PC-9 (cell line): ENCODE measurements at places on chromosomes 5 and 9. TPM values are rescaled to one million over a fixed set of nuclear protein-coding genes. Genes with fewer than 3 reads are reported as not detected.

OBP2B gene
- not detected in 2 replicates for total RNA-seq

DNA sequence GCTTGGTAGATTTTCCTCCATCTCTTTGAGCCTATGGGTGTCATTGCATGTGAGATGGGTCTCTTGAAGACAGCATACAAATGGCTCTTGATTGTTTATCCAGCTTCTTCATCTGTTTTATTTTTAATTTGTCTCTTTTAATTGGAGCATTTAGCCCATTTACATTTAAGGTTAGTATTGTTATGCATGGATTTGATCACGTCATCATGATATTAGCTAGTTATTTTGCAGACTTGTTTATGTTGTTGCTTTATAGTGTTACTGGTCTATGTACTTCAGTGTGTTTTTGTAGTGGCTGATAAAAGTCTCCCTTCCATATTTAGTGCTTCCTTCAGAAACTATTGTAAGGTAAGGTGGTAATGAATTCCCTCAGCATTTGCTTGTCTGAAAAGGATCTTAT lies 78.6 kb upstream of the RGMB start:
- H3K4me1 ChIP-seq, result no peaks in the 10 kb centered on the region
- no peaks in the 10 kb centered on the region for H3K27me3 ChIP-seq
- no peak for DNase-seq
- no peak overlapping the region for H3K4me3 ChIP-seq
- H3K27ac ChIP-seq, result no peak overlapping the region
- no peaks in the 10 kb centered on the region for H3K36me3 ChIP-seq

DNA sequence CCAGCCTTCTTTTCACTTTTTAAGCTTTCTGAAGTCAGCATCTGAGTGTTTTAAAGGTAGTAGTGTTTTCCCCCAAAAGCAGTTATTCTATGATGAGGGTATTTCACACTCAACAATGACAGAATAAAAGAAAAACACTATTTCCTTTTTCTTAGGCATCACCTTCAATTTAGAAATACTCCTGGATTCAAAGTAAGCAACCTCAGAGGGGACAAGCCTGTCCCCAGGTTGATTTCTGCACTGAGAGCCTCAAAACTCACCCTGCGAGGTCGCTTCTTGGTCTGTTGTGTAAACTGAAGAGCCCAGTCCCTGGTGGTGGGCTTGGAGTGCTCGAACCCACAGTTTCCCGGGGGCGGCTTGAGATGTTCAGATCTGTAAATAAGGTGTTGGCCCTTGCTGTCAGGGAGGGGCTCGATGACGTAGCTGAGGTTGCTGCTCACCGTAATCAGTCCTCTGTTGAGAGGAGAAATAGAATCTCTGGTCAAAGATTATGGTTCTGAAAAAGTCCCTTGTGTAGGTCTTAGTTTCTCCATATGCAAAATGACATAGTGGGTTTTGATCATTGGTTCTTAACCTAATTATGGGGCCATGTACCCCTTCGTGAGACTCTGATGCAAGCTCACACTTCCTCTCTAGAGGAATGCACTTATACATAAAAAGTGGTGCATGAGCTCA lies 55.9 kb downstream of the ADAM19 start:
- no peaks in the 10 kb centered on the region for H3K27me3 ChIP-seq
- H3K4me1 ChIP-seq, result no peaks in the 10 kb centered on the region
- H3K36me3 ChIP-seq, result no peaks in the 10 kb centered on the region
- H3K4me3 ChIP-seq, result no peak overlapping the region

SPATA31C1 gene
- not detected in 2 replicates for total RNA-seq

DNA sequence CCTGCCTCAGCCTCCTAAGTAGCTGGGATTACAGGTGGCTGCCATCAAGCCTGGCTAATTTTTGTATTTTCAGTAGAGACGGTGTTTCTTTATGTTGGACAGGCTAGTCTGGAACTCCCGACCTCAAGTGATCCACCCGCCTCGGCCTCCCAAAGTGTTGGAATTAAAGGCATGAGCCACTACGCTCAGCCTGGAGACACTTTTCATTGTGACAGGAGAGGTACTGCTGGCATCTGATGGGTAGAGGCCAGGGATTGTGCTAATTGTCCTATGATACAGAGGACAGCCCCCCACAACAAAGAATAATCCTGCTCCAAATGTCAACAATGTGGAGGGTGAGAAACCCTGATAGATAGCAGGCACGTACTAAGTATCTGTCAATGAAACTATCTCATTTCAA lies 91.3 kb upstream of the SLC25A48 start:
- H3K27me3 ChIP-seq, result peaks cover 53% of the 10 kb centered on the region
- no peak overlapping the region for H3K4me3 ChIP-seq
- no peak overlapping the region for H3K27ac ChIP-seq

GRCh38 chr9:120750421-120750820 lies 36.2 kb upstream of the MEGF9 start:
- H3K27ac ChIP-seq, result no peak overlapping the region
- H3K4me1 ChIP-seq, result no peaks in the 10 kb centered on the region
- DNase-seq, result no peak
- no peaks in the 10 kb centered on the region for H3K27me3 ChIP-seq
- no peaks in the 10 kb centered on the region for H3K36me3 ChIP-seq
- no peak overlapping the region for H3K4me3 ChIP-seq

TLE1 gene
- total RNA-seq, result 69.9 and 80.9 TPM in 2 replicates

SWI5 gene
- total RNA-seq, result 70.4 and 86.0 TPM in 2 replicates

MAT2B gene
- total RNA-seq, result 46.3 and 66.2 TPM in 2 replicates

PRDM9 gene
- not detected in 2 replicates for total RNA-seq

IL9 gene
- not detected in 2 replicates for total RNA-seq

- H3K27me3 ChIP-seq, result peaks cover 28% of the 10 kb centered on the region; the same call in 1 of the 2 replicates
- no peak overlapping the region for H3K4me3 ChIP-seq
- H3K36me3 ChIP-seq, result no peaks in the 10 kb centered on the region
- DNase-seq, result no peak
Observed at GRCh38 chr5:11013793-11014192, 252.8 kb upstream of the DAP start.
